ENCODE measurements at places on chromosomes 5 and 9.

DNA sequence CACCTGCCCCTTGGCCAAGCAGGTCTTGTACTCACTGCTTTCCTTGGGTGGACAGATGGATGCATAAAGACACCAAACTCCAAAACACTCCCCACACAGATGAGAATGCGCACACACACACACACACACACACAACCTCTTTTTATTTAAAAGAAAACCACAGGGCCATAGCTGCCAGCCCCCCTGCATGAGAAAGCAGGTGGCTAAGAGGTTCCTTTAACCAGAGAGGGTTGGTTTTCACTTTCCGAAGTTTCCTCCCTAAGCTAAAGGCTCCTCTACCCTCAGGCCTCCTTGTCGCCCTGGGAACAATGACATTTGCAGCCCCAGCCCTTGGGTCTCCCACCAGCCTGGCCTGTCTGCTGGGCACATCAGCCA lies 11.1 kb downstream of the NR5A1 start:
- DNase-seq: no peak

- no peak for DNase-seq
Observed at GRCh38 chr5:93572101-93572607, 8.9 kb downstream of the NR2F1-AS1 start.

GRCh38 chr9:36213387-36213786 lies 22.7 kb downstream of the CLTA start:
- DNase-seq: no peak

- no peak for DNase-seq
Observed at GRCh38 chr9:83070261-83070660, 7.3 kb upstream of the RASEF start.

- DNase-seq: no peak
Observed at GRCh38 chr5:65927503-65928321, 1.3 kb downstream of the ERBIN start.

- DNase-seq: peak; percentile 10
Observed at GRCh38 chr5:90528601-90529193, 687 bp downstream of the LYSMD3 start.

- peak; percentile 39 for DNase-seq
Observed at GRCh38 chr9:74942801-74943200, 9.9 kb downstream of the C9orf40 start.

DNA sequence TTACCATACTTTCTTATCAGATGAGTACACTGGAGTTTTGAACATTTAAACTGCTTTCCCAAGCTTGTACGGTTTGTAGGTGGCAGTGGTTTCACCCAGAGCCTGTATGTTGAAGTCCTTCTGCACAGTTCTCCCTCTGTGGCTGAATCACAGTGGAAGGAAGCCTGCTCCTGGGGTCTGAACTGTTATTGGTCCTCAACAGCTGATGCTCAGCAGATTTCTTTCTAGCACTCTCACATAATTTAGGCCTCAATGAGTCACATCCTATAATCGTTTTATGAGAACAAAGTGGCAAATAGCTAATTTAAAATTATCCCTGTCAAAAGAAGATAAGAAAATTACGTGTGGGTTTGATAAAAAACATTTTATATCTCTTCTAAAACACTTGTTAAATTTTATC lies 229.7 kb downstream of the TLE4 start:
- no peak for DNase-seq

GRCh38 chr9:125655691-125656410 lies 51.2 kb downstream of the MAPKAP1 start:
- no peak for DNase-seq

DNA sequence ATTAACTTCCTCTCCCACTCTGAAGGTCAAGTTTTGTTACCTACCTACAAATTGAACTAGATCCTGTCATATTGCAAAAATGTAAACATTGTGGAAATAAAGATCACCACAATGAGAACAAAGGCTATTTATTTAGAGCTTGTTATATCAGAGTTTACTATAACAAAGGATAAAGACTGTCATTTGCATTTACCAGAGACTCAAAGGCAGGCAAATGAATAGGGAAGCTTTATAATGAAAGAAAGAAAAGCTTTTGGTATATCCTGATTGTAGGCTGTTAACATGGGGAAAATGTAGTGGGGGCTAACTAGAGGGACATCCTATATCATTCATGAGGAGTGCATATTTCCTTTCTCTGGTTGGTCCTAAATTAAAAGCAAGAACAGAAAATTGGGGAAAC lies 403.5 kb upstream of the TYRP1 start:
- no peak for DNase-seq

GRCh38 chr9:130347931-130348330 lies 82.4 kb downstream of the HMCN2 start:
- DNase-seq: no peak

- no peak for DNase-seq
Observed at GRCh38 chr5:110441035-110441434, 285.4 kb downstream of the TMEM232 start.

Data from activated CD4-positive, alpha-beta T cell treated with anti-CD3 and anti-CD28 coated beads, Interleukin-2, amount 50 U/mL, for 24 hours (primary cell).